Uterine smooth muscle cell (primary cell): ENCODE measurements at places on chromosomes 6 and 20. TPM values are rescaled to one million over a fixed set of nuclear protein-coding genes. Genes with fewer than 3 reads are reported as not detected.

Gene POPDC3
- total RNA-seq: 20.6 and 23.6 TPM in 2 replicates

Gene IL17F
- total RNA-seq: not detected in 2 replicates

Gene TFAP2D
- not detected in 2 replicates for total RNA-seq

Gene KAT14
- total RNA-seq: 14.5 and 18.1 TPM in 2 replicates

Gene PREX1
- total RNA-seq: 21.4 and 24.3 TPM in 2 replicates

Gene SLC12A5
- total RNA-seq: under 0.01 TPM in 1 of 2 replicates, not detected in the other

Gene OR14J1
- not detected in 2 replicates for total RNA-seq

Gene EPHA7
- 0.50 and 1.00 TPM in 2 replicates for total RNA-seq

Gene HLA-DMA
- total RNA-seq: 0.33 and 1.1 TPM in 2 replicates

Gene GPR63
- 0.44 and 0.50 TPM in 2 replicates for total RNA-seq

Gene FAM83D
- 17.7 and 48.3 TPM in 2 replicates for total RNA-seq

Gene GGTLC1
- not detected in 2 replicates for total RNA-seq

Gene B3GAT2
- under 0.01 TPM in 2 replicates for total RNA-seq

Gene ABHD12
- 45.9 and 48.1 TPM in 2 replicates for total RNA-seq

Gene PCSK2
- total RNA-seq: not detected in 2 replicates

Gene TRIM15
- total RNA-seq: not detected in 2 replicates

Gene FAM83B
- total RNA-seq: 0.12 and 0.33 TPM in 2 replicates

Gene SLC32A1
- not detected in 2 replicates for total RNA-seq

Gene CFAP61
- total RNA-seq: 0.22 and 0.25 TPM in 2 replicates

Gene NOTCH4
- 0.62 and 1.4 TPM in 2 replicates for total RNA-seq

Gene C6orf58
- not detected in 2 replicates for total RNA-seq
